Activated CD4-positive, CD25-positive, alpha-beta regulatory T cell (primary cell): ENCODE measurements at places on chromosomes 1 and 21.

DNA sequence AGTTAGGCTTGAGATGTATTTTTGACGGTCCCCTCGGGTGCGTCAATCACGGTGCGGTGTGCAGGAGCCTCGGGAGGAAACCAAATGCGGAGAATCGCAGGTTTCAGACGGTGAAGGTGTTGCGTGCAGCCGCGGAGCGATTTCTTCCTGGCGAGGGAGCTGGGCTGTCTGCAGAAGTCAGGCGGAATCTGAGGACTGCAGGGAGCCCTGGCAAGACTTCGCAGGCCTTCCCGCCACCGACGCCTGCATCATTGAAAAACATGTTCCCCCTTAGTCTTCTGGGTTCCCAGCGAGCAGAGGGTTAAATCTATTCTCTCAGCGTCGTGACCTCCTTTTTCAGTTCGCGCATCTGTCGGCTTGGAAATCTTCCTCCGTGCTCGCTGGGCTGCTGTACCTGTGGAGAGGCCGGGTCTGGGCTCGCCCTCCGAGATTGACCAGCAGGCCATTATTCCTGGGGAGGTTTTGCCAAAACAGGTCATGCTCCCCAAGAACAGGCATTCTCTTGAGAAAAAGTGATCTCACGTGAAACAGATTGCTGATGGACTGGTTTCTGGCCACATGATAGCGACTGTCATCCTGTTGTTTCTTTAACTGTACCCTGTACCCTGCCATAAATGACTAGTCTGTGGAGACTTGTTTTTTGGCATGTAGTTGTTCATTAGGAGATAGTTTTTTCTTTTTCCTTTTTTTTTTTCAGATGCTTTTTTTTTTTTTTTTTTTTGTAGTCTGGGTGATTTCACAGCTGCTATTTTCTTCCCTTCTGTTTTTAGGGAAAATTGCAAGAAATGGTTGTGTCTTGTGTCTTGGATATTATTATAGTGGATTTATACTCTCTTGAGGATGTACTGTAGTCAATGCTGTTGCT lies 894 bp downstream of the EPB41 start:
- DNase-seq, result peak; percentile 33

GRCh38 chr1:212678456-212679410 lies 20.9 kb downstream of the BATF3 start:
- DNase-seq, result no peak

DNA sequence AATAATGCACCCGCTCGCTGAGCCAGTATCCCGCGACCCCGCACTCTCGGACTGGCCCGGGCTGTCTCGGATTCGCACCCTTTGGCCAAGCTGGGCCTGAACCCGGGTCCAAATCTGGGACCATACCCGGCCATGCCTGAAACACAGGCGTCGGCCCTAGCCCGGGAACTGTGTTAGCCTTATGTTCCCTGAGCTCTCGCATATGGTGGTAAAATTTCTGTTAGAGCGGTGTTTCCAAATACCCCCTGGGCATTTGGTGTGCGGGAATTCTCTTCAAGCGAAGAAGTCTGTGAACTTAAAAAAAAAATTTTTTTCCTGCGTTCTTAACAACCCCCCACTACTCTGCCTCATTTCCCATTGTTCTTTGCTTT lies 3.1 kb downstream of the RNF220 start:
- no peak for DNase-seq

- no peak for DNase-seq
These were observed 29.2 kb upstream of the KIF1B start for GRCh38 chr1:10181154-10181553.
